ENCODE measurements at places on chromosomes 6 and 20.

- DNase-seq: no peak
Measured at GRCh38 chr6:167807756-167808155, 19.0 kb upstream of the AFDN start.

- no peak for DNase-seq
Measured at GRCh38 chr6:163554663-163555062, 140.1 kb downstream of the QKI start.

GRCh38 chr6:22152841-22153240 lies 144.0 kb downstream of the PRL start:
- DNase-seq: no peak

DNA sequence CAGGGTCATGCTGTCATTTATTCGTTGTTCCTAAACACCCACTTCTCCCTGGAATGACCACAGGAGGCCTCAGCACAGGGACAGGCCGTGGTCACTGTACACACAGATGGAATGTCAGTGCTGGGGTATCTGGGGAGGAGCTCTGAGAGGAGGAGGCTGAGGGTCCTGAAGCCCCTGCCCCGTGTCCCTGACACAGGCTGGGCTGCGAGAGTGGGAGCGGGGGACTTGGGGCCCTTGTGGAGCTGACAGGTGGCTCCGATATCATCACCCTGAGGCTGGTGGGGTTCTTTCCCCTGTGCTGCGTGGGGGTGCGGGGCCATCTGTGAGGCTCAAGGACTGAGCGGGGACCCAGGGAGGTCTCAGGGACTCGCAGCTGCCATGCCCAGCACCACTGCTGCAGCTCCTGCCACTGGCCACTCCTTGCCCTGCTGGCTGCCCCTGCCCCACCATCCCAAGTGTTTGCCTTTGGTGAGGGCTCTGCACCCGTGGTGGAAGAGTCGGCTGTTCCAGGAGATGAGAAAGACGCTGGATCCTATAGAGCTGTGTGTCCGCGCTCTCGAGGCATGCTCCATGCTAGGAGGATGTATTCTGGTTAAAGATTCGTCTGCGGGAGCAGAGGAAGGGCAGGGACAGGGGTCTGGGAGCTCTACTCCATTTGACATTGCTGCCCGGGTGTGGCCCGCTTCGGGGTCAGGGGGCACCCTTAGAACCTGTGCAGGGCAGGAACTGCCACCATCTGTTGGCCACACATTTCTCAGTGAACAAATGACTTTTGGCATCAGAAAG lies 18.9 kb downstream of the NPEPL1 start:
- no peak for DNase-seq

DNA sequence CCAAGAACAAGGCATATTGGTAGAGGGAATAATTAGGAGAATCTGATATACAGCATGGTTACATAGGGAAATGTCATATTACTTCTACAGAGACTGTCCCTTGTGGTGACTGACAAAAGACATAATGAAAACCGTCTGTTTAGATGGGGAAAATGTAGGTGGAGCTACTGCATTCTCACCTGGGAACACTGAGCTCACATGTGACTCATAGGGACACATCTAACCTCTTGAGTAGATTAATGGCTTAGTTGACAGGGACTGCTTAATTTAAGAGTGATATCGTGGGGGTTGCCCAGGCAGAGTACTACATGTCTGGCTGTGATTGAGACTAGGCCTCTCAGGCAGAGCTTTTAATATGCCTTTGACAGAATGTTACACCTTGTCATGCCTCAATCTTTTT lies 235.3 kb upstream of the ZFP64 start:
- DNase-seq: no peak

- DNase-seq: no peak
Measured at GRCh38 chr6:152233547-152234320, 403.4 kb downstream of the SYNE1 start.

- DNase-seq: no peak
Measured at GRCh38 chr6:128822271-128822670, 60.7 kb upstream of the LAMA2 start.

- DNase-seq: no peak
Measured at GRCh38 chr6:131997429-131998153, 46.4 kb upstream of the CCN2 start.

- DNase-seq: no peak
Measured at GRCh38 chr20:31711179-31712111, 11.2 kb downstream of the BCL2L1 start.

DNA sequence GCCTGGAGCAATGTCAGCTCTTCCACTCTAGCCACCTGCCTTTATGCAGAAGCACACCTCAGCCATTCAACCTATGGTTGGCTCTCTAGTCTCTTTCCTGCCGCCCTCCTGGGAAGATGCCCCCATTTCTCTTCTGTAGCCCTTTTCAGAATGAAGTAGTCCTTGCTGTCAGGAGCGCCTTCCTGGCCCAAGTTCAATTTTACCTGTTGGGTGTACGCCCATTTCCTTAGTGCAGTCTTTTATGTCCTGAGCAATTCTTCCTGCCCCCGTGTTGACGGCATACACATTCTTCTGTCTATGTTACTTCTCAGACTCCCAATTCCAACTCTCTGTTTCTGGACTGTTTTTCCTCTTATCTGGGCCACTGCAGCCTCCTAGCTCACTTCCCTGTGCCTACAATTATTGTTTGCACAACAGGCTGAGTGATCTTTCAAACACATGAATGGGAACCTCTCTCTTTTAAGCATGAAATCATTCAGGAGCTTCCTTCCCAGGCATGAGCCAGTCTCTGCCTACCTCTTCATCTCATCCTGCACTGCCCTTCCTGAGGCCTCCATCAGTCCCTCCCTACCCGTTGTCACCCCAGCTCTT lies 389.2 kb downstream of the CD83 start:
- DNase-seq: no peak

DNA sequence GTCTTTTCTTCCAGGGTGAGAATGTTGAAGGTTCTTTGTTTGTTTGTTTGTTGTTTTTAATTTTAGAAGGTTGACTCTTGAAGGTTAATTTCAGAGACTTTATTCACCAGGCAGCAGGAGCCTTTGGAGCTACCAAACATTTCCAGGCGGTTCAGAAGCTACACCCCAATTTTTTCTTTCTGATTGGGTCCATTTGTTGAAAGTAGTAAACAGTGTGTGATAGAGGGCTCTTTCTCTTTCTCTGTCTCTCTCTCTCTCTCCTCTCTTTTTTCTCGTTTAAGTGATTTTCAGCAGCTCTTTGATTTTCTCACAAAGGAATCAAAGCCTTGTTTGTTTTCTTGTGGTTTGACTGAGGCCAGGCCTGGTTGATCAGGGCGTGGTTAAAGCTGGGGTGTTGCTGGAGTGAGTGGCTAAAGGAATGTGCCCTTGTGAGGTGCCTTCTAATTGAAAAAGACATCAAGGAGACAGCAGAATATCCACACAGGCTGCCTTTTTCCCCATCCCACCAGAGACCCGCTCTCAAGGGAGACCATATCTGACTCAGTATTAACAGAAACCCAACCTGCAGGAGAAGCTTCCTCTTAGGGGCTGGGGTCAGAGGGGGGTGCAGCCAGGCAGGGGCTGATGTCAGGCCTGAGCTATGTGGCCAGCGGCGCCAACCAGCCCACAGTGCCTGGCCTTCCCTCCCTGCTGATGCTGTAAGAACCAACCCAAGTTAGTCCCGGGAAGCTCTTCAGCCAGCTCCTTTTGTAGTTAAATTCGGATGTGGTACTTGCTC lies 40.4 kb upstream of the NAA20 start:
- DNase-seq: no peak

DNA sequence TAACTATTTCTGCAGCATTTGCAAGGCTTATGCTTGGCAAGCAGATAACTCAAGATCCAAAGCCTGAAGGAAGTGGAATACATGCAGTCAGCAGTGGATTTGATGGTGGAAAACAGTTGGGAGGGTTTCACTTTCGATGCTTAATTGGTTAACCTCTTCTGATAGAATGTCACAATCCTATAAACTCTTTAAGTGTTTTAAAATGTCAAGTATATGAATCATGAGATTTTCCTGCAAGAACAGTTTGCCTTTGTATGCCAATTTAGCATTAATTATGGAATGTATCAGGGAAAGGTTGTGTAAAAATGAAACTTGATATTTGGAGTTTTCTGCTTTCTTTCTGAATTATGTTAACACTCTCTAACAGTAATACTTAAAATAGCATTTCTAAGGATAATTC lies 36.6 kb downstream of the NKX2-4 start:
- DNase-seq: no peak

DNA sequence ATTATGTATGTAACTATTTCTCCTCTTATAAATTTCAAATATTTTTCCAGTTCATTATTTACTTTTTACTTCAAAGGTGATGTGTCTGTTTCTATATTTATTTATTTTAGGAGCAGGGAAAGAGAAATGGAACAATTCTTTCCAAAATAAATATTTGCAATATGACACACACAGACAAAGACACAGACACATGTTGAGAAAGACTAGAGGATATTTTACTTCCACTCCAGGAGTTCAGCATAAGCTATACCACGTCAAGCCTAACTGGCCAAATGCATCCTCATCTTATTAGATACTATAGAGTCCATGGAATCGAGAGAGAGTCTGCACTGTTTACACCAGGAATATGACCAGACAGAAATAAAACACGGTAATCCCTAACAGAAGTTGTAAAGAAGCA lies 13.3 kb downstream of the RALGAPA2 start:
- DNase-seq: no peak

GRCh38 chr6:163599136-163599535 lies 184.6 kb downstream of the QKI start:
- no peak for DNase-seq

- DNase-seq: no peak
Measured at GRCh38 chr20:45527294-45527693, 11.9 kb upstream of the SPINT3 start.

- DNase-seq: no peak
Measured at GRCh38 chr6:46832816-46833215, 39.6 kb downstream of the MEP1A start.

DNA sequence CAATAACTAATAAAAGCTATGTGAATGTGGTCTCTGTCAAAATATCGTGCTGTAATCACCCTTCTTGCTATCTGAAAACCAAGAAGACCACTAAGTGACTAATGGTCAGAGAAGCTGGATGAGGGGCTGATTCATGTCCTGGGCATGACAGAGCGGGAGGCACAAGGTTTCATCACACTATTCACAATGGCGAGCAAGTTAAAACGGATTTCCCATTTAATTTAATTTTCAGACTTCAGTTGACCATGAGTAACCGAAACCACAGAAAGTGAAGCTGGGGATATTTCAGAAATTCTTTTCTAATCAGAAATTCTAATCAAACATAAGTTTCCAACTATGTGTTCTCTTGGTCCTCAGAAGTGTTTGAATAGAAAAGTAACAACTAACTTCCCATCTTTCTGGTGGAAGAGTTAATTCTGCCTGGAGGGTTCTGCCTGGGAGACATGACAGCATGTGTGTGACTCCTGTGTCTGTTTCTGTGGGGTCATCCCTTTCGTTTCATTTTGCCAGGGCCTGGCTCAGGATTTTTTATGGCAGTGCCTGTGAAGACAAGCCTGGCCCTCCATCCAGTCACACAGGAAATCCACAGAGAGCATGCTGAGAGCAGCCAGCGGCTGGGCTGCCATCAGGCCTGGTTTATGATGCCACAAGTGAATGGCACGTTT lies 98.9 kb downstream of the FAM120B start:
- DNase-seq: no peak

- no peak for DNase-seq
Measured at GRCh38 chr20:10430704-10431103, 3.3 kb downstream of the MKKS start.

DNA sequence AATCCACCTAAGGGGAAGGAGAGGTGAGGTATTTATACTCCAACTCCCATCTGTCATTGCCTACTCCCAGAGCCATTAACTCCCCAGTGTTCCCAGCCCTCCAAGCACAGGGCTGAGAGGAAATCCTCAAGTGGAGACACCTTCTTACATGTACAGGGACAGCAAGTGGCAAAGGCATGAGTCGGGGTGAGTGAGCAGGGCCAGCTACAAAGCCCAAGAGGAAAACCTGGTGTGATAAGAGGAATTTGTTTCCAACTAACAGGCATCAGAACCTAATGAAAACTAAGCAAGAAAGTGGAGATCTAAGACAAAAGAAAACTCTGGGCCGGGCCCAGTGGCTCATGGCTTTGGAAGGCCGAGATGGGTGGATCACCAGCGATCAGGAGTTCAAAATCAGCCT lies 70.0 kb upstream of the SRSF6 start:
- no peak for DNase-seq

DNA sequence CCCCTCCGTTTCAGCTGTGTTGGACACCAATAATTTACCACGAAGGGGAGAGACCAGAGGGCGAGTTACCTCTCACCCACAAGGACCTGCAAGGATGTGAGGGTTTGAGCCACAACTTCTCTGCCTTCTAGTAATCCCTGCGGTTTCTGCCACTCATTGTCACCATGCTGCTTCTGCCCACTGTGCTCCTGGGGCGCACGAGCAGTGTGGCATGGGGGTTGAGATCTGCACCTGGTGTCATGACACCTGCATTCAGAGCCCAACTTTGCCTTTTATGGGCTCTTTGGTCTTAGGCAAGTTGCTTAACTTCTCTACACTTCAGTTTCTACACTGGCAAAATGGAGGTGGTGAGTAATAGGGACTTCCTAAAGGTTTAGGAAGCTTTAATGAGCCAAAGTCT lies 84.9 kb downstream of the SOBP start:
- DNase-seq: no peak

DNA sequence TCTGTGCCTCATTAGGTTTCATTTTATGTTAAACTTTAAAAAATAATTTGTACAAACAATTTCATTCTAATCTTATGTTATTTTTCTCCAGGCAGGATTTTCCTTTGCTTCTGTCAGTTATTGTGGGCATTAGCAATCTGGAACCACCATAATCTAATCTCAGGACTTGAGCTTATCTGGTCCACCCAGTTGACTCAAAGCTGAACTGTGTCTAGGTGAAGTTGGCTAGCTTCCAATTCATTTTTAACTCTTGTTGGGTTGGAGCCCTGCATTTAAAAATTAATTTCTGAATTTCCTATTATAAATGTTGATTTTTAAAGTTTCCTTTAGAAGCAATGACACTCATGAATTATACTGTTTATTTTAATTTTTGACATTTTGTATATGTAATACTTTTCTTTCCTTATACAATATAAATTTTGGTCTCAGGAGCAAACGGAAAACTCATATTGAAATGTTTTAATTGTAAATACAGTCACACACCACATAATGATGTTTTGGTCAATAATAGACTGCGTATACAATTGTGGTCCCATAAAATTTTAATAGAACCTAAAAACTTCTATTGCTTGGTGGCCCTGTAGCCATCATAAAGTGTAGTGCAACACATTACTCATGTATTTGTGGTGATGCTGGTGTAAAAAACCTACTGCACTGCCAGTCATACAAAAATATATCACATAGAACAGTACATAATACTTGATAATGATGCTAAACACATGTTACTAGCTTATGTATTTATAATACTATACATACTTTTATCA lies 121.3 kb downstream of the CLVS2 start:
- DNase-seq: no peak

DNA sequence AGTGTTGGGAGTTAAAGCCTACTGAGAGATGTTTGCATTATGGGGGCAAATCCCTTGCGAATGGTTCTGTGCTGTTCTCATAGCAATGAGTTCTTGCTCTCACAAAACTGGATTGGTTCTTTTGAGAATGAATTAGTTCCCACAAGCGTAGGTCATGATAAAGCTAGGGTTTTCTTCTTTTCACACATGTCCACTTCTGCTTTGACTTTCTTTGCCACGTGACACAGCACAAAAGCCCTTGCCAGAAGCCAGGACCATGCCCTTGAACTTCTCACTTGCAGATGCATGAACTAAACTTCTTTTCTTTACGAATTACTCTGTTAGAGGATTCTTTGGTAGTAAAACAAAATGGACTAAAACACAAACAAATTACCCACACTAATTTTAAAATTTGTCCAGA lies 922.8 kb downstream of the EPHA7 start:
- no peak for DNase-seq

- DNase-seq: no peak
Measured at GRCh38 chr6:117498159-117498558, 15.7 kb downstream of the DCBLD1 start.
